AG04450 (cell line): ENCODE measurements at places on chromosomes 5 and 9.
A peak's percentile ranks its signal among the peaks of the same experiment; 100 is the strongest.

DNA sequence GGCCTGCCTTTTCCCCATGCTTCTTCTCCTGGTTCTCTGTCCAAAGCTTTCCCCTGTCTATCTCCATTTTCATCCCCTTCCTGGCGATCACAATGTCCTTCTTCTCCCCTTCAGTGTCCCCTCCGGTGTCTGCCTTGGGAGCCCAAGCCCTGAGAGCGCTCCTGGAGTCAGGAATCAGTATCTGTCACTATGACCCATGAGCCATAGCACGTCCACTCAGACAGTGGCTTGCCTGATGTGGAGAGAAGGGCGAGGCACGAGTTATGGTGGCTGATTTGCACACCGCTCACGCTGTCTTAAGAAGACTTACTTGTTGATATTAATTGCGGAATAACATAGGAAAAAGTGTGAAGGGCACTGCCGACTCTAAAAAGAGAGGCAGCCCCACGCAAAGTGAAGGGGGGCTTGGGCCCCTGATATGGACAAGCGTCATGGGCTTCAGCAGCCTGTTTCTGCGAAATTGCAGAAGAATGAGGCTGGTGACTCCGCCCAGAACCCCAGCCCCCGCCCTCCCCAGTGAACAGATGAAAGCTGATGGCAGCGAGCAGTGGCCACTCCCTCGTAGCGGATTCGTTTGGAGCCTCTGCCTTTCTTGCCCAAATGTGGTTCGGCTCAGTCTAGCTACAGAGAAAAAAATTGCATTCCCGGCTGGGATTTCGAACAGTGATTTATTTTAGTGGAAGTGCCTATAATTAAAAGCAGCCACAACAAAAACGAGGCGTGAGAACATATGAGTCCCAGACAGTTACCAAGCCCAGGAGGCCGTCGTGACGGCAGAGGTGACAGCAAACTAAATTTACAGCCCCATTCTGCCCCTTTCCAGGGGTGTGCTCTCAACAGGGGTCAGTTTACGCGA lies 149.8 kb downstream of the ICE1 start:
- DNase-seq: no peak

DNA sequence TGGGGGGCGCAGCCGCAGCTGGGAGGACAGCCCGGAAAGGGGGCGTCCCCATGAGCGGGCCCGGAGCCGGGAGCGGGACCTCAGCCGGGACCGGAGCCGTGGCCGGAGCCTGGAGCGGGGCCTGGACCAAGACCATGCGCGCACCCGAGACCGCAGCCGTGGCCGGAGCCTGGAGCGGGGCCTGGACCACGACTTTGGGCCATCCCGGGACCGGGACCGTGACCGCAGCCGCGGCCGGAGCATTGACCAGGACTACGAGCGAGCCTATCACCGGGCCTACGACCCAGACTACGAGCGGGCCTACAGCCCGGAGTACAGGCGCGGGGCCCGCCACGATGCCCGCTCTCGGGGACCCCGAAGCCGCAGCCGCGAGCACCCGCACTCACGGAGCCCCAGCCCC lies 47.0 kb downstream of the TJP2 start:
- DNase-seq: no peak

GRCh38 chr5:62134811-62135210 lies 171.2 kb upstream of the KIF2A start:
- DNase-seq: no peak

DNA sequence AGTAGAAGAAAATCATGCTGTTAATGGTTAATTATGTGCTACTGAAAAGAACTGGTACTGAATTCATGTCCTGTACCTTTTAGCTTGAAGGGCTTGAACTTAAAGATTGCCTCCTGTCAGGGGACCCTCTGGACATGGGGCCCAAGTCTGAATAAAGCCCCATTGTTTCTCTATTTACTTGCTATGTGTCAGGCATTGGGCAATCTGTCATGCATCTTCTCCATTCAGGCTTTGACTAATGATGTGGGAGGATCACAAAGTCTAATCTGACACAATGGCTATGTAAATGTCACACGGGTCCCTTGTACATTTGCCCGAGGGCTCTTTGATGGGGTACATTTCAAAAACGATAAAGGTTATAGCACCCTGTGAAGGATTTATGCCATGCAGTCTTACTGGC lies 64.0 kb upstream of the TUSC1 start:
- DNase-seq: no peak

- DNase-seq: peak; percentile 39
Observed at GRCh38 chr5:154367101-154367500, 78.7 kb upstream of the SAP30L start.

GRCh38 chr5:153088538-153088937 lies 401.9 kb upstream of the GRIA1 start:
- DNase-seq: no peak

DNA sequence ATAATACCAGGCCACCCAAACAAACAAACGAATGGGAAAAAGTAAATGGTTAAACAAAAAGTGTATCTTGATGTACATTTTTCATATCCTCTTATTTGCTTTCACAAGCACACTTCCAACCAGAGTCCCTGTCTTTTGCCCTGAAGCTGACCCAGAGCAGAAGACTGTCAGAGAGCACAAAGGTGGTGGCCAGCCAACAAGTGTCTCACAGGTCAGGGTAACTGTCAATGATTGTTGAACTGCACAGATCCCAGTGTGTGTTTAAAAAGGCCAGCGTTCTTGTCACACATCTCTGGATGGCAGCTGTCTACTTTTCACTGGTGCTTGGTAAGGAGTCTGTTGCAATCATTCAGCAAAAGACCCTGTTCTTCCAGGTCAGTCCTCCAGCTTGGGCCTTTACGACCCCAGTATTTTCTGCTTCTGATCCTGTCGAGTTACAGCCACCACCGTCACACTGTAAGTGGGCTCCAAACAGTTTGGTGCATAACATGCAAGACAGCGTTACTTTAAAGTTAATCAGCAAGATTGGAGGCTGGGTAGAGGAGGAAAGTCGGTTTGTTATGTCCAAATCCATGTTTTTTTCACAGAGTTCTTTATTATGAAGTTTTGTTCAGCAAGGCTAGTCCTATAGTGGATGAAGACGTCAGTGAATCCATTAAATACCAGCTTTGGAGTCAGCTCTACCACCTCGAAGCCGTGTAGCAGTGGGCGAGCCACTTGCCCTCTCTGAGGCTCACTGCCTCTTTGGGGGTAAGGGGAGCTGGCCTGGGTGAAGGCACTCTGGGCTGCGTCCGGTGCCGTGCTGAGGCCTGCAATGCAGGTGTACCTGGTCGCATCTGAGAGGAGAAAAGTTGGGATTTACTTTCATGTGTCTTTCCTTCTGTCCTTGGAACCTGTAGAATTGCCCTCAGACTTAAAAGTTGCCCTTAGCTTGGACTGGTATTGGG lies 265.7 kb downstream of the AOPEP start:
- DNase-seq: no peak

DNA sequence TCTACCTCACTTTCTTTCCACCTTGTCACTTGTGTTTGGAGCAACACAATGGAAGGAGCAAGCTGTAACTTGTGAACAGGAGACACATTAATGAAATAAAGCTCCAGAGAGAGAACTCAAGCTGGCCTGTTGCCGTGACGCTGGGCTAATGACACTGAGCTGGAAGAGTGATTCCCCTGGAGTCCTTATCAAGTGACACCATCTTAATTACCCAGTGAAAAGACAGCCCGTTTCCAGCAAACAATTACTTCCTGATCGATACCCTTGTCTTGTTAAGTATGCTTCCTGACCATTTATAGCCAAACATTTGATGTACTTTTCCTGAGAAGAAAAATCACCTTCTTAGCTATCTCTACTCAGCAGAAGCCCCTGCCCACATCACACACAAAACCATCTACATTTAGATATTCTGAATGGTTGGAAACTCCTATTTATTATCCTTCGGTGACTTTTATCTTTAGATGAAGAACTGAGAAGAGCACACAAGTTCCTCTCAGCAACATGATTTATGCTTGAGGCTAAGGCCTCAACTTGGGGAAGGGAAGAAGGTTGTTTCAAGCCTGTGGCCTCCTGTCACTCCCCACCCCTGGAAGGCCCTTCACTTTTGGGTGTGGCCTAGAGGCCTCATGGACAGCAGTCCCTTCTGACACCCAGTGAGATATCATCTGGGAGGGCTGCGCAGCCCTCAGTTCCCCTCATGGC lies 34.1 kb downstream of the CRHBP start:
- DNase-seq: no peak

DNA sequence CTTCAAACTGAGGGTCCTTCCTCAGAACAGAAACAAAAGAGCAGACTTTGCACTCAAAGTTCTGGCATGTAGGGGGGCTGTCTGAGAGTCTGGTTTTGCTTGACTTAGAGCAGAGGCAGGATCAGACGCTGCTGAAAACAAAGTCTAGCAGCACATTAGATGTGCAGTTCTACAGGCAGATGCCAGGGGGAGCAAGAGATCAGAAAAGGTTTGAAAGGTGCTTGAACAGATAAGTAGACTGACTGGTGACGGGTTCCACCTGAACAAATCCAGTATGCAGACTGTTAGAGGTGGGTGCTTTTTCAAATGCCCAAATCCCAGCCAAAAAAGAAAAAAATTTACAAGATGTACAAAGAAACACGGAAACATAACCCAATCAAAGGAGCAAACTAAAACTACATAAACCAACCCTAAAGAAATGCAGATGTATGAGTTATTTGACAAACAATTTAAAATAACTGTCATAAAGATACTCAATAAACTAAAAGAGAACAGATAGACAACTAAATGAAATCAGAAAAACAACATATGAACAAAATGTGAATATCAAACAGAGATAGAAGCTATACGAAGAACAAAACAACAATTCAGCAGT lies 194.7 kb upstream of the FREM1 start:
- peak; percentile 4 for DNase-seq

GRCh38 chr5:126917918-126918614 lies 112.3 kb downstream of the MARCHF3 start:
- no peak for DNase-seq

DNA sequence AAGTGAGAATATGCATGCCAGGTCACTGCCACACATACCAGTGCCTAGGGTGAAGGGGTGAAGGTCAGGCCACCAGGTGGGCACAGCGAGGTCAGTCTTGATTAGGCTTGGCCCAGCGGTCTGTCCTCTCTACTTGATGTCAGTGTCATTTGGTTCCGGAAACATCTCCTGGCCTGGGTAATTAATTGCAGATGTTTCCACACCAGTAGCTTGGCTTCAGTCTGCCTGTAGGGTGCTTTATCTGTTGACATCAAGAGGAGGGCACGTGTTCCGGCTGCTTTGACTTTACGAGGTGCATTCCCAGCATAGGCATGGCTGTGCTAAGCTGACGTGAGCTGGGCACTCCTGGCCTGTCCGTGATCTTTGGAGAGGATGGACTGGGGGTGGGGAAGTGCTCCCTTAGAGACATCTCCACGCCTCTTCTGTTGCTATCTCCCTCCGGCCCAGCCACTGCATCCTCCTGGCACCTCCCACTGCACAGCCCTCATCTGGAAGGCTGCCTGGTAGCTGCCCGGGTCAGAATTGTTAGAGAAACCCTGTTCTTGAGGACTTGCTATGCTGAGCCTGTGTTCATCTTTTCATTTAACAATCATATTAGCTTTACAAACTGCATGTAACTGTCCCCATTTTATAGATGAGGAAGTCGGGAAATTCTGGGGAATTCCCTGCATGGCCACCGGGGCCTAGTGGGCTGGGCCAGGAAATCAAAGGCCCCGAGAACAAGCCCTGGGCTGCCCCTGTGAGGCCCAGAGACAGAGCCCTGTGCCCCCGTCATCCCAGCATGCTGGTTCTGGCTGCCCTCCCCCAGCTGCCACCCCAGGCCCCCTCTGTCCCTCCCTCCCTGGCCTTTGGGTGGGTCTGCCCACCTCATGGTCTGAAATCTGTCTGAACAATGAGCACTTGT lies 29.1 kb downstream of the JADE2 start:
- peak; percentile 48 for DNase-seq

- no peak for DNase-seq
Observed at GRCh38 chr5:159216454-159216853, 7.1 kb upstream of the RNF145 start.

- DNase-seq: no peak
Observed at GRCh38 chr9:8366161-8366926, 566.8 kb upstream of the DMAC1 start.

GRCh38 chr5:172009536-172010270 lies 3.3 kb upstream of the FBXW11 start:
- DNase-seq: no peak

DNA sequence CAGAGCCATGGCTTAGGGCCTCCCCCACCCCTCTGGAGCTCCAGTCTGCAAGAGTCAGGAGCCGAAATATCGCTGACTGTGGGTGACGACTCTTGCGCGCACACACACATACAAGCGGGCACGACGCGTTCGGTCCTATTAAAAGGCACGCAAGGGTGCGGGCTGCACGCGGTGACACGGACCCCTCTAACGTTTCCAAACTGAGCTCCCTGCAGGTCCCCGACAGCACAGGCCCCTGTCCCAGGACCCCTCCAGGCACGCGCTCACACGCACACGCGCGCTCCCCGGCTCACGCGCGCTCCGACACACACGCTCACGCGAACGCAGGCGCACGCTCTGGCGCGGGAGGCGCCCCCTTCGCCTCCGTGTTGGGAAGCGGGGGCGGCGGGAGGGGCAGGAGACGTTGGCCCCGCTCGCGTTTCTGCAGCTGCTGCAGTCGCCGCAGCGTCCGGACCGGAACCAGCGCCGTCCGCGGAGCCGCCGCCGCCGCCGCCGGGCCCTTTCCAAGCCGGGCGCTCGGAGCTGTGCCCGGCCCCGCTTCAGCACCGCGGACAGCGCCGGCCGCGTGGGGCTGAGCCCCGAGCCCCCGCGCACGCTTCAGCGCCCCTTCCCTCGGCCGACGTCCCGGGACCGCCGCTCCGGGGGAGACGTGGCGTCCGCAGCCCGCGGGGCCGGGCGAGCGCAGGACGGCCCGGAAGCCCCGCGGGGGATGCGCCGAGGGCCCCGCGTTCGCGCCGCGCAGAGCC lies at the start of gene GRIN1:
TSS of gene GRIN1 (plus strand) at position 433 of the 746 bp plus-strand sequence. CDS start 333 bp downstream, outside the sequence.
- DNase-seq: no peak

DNA sequence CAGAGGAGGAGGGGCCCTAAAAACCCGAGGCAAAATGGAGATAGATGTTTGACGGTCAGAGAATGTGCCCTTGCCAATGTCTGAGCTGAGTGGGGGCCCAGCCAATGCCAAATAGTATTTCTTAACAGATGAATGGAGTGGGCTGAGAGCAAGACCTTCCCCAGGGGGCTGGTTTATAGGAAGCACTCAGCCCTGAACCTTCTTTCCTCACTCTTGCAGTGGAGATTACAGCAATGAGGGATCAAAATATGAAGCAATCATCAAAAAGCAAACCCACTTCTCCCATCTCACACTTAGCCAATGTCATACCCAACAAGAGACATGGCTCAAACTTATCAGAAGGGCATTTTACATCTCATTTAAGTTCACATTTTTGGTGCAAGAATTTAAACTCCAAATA lies 350.3 kb downstream of the GADD45G start:
- no peak for DNase-seq

DNA sequence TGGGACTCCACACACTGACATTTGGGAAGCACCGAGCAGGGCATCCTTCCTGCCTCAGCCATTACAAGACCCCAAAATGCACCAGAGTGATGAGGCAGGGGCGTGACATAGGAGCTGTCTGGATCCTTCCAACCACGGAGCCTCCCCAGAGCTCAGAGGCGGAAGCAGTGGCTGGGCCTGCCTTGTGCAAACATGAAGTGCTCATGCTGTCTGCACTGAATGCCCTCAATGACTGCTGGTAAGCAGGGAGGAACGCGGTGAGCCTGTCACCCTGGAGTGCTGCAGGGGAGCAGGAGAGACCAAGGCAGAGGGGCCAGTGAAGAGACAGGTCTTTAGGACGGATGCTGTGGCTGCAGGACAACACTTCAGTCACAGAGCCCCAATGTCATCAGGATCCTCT lies 60.2 kb upstream of the HRH2 start:
- DNase-seq: no peak
